ENCODE measurements at places on chromosomes 3 and 15.

DNA sequence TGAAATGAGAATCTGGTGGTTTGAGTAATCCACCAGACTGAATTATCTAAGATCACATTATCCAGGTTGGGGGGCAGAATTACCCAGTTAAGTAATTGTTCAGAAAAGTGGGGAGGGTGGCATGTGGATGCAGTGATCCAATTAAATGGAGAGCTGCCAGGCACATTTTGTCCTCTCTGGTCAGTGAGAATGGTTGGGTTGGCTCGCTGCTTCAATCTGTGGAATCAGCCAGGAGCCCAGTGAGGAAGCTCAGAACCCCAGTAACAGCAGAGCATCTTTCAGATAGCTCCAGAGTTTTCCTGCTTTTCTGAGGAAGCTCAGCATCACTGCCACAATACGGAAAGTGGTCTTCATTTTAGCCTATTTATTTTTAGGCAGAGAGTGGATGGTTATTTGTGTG lies 6.4 kb upstream of the EXOG start:
- no peak for DNase-seq

DNA sequence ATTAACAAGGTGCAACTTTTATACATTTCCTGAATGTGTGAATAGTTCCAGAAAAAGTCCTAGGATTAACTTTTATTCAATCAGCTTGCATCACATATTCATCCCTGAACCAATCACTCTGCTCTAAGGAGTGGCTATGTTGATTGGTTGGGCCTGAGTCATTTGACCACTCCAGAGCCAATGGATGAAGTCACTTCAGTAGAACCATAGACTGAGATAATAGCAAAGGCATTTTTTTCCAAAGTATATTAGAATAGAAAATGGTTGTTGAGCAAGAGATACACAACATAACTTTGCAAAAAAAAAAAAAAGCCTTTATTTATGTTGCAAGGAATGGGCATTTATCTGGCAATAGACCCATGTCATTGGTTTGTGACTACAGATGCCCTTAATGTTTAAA lies 55.5 kb upstream of the AGTR1 start:
- no peak for DNase-seq

GRCh38 chr3:130621824-130622223 lies 104.8 kb downstream of the COL6A6 start:
- no peak for DNase-seq

DNA sequence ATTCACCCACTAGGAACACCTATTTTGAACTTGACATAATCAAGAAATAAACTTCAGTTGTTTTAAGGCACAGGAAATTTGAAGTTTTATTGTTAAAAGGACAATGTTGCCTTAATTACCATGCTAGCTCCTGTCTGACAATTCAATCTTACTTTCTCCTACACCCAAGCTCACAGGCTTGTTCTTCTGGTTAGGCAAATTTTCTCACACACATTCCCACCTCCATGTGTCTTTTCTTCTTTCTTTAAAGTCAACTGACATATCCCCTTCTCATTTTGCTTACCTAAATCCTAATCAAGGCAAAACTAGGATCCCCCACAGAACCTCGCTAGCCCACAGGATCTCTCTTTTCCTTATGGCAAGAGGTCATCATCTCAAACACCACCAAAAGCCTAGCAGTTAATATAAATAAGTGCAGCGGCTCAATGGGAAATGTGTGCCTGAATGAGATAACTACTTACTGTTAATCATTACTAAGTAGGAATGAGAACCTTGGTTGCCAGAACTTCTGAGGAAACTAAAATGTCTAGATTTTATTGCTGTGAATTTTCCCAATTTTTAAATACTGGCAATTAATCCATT lies 189.3 kb downstream of the PLCH1 start:
- DNase-seq, result no peak

- DNase-seq, result no peak
These were observed 40.6 kb upstream of the USP3 start for GRCh38 chr15:63463793-63464192.

All from hematopoietic multipotent progenitor cell treated with erythropoietin and hydrocortisone succinate and interleukin-3 and kit ligand, for 8 days (in vitro differentiated cells).